ENCODE measurements at places on chromosomes 5 and 9.

GRCh38 chr9:135670721-135671590 lies 7.8 kb downstream of the LCN9 start:
- DNase-seq: no peak

DNA sequence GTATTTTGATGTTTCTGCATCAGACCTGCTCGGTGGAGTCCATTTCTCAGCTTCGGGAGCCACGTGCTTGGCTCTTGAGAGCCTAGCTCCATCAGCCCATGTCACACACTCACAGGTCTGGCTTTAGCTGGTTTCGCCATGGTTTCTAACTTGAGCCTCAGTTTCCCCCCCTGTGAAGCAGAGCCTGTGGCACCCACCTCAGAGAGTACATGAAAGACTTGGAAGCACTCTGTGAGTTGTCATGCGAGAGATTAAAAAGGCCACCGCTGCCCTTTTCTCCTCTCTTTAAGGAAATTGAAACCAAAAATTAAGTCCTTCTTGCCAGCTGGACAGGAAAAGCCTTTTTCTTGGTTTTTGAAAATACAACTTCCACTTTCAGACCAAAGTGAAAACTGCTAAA lies 8.8 kb downstream of the TENT4A start:
- no peak for DNase-seq

DNA sequence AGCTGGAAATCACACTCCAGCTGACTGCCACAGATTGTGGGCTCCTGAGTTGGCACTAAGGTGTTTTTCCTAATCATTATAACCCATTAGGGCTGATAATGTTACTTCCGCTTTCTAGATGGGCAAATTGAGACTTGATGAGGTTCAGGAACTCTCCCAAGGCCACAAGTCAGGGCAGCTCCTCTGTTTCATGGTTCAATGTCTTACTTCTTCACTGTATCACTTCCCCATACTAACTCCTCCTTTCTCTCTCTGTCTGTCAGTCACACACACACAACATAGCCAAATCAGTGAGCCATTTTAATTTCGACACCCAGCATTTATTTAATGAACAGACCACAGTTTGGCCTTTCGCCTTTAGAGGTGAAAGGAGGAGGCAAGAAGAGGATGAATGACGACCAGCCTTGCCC lies 17.8 kb upstream of the TRAF1 start:
- DNase-seq: no peak

GRCh38 chr5:175889910-175890684 lies 18.7 kb downstream of the CPLX2 start:
- no peak for DNase-seq

DNA sequence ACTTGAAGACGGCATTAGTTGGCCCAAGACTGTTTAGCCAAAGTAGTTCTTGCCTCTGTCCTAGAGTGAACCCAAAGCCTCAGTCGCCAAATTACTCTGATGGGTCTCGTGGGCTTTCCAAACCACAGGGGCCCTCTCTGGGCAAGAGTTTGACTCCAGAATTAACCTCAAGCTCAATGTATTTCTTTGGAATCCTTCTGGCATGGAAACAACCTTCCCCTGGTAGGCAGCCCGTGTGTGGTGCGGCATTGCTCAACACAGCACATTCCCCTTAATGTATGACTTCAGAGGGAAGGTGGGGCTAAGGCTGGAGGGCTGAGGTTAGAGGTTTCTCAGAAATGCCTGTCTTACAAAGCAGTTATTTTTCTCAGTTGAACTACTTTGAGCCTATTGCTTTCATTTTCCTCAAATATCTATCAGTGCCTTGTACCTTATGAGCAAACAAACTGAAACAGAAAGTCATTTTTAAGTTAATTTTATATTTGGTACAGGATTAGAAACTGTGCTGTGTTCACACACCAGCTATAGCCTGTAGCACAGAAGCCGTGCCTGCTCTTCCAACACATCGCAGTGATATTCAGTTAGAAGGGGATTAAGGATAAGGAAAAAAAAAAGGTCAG lies 123.9 kb upstream of the HAPLN1 start:
- DNase-seq: peak; percentile 43

DNA sequence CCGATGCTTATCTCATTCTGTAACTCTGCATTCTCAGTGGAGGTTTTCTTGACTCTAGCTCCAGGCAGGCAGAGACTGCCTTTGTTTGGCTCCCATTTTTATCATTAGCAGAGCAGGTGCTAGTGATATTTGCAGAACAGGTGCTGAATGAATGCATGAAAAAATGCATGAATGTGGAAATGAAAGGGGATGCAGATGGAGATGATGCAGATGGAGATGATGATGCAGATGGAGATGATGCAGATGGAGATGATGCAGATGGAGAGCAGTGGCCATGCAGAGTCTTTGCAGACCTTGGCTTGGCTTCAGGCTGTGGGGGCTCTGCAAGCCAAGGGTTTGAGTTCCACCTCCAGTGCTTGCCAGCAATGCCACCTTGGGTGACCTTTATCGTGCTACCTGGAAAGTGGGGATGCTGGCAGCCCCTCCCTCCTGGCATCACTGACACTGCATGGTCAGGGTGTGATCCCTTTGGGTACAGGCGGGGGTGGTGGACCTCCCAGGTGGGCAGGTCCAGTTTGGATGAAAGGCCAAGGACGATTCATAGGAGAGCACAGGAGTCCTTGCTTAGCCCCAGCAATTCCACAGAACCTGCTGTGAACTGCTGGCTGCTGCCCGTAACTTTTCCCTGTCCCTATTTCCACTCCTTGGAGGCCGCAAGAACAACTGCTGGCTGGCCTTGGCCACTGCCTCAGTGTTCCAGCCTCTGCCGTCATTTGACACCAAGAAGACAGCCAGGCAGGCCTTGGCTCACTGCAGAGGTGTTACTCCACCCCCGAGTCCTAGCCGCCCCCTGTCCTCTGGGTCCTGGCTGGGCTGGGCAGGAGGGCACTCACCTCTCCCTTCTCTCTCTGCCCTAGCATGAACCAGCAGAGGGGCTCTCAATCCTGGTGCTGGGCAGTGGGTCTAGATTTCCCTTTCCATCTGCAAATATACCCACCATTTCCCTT lies 33.0 kb downstream of the ERGIC1 start:
- no peak for DNase-seq

- no peak for DNase-seq
These were observed 165.5 kb upstream of the RORB start for GRCh38 chr9:74331607-74332006.

GRCh38 chr9:124037790-124038189 lies 26.2 kb downstream of the LHX2 start:
- no peak for DNase-seq

DNA sequence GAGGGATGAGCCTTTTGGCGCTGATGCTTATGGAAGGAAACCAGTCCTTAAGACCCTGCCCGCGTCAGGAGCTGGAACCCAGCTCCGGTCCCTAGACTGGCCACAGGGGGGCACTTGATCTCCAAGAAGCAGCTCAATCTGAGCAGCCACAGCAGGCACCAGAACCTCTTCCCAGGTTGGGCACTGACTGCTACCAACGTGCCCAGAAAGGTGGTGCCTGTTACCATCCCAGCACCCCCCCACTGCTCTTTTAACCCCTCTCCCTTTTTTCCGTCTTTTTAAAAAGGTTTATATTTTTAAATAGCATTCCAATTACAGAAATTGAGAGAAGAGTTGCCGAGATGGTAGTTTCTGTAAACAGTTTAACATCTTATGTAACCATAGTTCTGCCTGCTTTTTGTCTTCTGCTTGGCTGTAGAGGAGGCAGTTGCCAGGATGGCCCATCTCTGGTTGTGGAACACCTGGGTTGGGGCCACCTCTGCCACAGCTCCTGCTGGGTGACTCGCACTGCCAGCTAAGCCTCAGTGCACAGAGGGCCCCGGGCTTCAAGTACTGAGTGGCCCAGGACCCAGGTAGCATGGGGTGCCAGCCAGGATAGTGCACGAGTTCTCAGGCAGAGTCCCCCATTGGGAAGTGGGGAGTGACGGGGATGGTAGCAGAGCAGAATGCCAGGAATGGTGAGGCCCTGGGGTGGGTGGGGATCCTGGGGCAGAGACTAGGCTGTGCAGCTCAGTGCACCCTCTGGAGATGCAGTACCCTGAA lies 62.8 kb downstream of the PFDN1 start:
- no peak for DNase-seq

- DNase-seq: no peak
These were observed 107.4 kb downstream of the LMNB1 start for GRCh38 chr5:126884269-126884819.

GRCh38 chr5:108637134-108637533 lies 110.6 kb upstream of the FER start:
- no peak for DNase-seq

- DNase-seq: no peak
These were observed 107.6 kb downstream of the PLPP1 start for GRCh38 chr5:55427157-55427556.

DNA sequence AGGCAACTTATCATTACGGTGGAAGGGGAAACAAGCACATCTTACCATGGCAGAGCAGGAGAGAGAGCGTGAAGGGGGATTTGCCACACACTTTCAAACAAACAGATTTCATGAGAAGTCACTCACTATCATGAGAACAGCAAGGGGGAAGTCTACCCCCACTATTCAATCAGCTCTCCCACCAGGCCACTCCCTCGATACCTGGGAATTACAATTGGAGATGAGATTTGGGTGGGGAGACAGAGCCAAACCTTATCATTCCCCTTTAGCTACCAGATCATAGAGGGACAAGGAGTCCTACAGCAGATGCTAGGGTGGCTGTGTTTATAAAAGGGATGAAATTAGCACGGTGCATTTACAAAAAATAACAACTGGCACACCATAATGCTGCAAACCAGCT lies 2149.4 kb upstream of the ACO1 start:
- no peak for DNase-seq

- no peak for DNase-seq
These were observed 56.4 kb downstream of the GTF3C4 start for GRCh38 chr9:132726576-132727130.

GRCh38 chr5:92704590-92704989 lies 876.4 kb downstream of the NR2F1-AS1 start:
- no peak for DNase-seq

DNA sequence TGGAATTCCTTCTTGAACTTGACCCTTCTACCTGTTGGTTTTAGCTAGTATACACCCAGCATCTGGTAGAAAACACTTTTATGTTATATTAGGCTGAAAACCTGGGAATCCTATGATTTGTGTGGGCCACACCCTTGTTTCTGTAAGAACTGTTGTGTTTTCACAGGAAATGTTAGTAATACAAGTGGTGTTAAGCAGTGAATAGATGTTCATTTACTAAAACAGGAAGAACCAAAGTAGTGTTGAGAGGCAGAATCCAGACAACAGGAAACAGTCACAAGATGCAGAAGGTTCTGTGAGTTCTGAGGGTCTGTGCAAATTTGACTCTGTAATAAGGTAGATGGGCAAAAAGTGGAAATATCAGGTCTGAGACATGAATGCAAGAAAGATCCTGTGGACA lies 73.0 kb upstream of the RAI14 start:
- no peak for DNase-seq

GRCh38 chr5:14545308-14545707 lies 36.3 kb upstream of the OTULINL start:
- DNase-seq: no peak

- no peak for DNase-seq
These were observed 29.8 kb downstream of the ADAMTS2 start for GRCh38 chr5:179315356-179315890.

DNA sequence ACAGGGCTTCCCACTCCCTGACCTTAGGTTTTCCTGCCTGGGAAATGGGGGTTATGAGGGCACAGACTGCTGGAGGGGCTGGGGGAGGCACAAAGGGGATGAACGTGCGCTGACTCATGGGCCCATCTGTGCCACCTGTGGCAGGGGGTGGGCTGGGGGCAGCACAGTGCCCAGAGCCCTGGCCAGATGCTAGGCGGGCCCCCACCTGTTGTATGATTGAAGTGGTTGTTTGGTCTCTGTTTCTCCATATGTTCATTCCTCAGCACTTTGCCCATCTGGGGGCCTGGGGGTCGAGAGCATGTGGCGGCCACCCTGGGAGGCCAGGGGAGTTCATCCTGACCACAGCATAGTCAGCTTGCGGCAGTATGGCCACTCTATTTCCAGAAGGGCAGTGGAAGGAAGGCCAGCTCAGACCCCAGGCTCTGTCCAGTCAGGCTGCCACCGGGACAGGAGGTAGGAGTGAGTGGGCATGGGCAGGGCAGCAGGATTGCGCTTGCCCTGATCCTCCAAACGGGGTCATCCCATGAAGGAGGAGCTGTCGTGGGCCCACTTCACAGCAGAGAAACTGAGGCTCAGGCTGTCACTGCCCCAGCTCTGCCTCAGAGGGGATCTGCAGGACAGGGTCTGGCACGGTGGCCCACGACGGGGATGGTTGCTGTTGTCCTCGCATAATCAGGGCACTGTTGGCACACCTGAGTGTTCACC lies 841 bp upstream of the NINJ1 start:
- no peak for DNase-seq

GRCh38 chr5:168679515-168679920 lies 100.3 kb upstream of the PANK3 start:
- DNase-seq: peak; percentile 50

- DNase-seq: no peak
These were observed 33.6 kb upstream of the IRX4 start for GRCh38 chr5:1916041-1917001.

GRCh38 chr5:103232393-103232999 lies 26.1 kb upstream of the MACIR start:
- DNase-seq: no peak

DNA sequence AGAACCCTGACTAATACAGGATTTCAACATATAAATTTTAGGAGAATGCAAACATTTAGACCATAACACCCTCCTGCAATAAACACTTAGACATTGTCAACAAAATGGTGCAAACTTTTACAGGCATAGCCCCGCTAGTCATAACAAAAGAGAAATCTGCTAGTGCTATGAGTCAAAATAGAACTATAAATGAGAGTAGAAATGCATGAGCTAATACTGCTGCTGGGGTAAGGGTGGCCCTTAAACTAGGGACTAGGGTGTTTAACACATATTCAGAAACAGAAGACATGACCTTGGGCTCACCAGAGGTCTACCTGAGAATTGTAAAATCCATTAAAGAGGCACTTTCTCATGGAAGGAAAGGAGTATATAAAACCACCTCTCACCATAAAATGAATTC lies 131.6 kb downstream of the TLR4 start:
- DNase-seq: no peak

DNA sequence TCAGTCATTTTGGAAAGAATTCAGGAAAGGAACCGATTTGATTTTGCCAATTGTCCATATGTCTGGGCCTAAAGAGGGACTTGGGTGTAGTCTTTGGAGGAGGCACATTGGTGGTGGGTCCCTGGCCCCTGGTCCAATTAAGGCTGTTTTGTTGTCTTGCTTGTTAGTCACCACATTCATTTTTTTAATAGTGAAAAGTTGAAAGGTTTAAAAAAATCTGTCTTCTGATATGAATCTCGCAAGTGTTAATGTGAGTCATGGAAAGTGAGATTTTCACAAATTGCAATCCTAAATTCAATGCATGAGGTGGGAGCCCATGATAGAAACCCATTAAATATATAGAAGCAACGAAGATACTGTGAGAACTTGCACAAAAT lies 165.9 kb upstream of the OTULINL start:
- no peak for DNase-seq

- no peak for DNase-seq
These were observed 593.2 kb downstream of the ELAVL2 start for GRCh38 chr9:23232831-23233230.

Measured in brain pericyte (primary cell).